NCI-H1436 (cell line): ENCODE measurements at places on chromosomes 2 and 18.

GRCh38 chr18:49177812-49178211 is 227.0 kb upstream of the SMAD7 start:
- DNase-seq, result no peak

DNA sequence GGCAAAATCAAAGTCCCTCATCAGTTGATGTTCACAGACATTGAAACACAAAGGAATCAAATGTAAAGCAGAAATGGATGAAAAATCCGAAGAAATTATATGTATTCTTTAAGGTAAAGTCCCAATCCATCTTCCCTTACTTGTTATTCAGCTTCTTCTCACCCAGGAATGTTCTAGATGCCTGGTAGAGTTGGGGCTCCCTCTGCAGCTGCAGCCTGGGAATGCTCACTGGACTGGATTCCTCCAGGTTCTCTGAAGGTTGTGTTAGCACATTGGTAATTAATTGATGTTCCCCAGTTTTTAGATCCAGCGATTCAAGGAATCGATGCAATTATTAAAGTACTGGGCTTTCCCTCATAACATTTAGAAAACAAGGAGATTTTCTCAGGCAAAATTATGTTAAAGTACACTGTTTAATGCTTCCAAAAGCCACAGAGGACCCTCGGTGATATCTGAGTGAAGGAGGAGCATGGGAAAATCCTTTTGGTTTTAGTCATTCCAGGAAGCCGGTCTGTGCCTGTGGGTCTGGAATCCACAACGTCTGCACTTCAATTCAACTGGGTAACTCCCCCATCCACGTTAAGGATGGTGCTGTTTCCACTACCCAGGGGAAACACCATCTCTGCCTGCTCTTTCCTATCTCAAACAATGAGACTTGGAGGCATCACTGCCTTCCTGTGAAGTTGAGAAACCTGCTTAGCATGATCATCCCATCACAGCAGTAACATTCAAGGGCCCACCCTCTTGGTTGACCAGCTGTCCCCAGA is 22.0 kb downstream of the NTSR2 start:
- DNase-seq, result no peak

DNA sequence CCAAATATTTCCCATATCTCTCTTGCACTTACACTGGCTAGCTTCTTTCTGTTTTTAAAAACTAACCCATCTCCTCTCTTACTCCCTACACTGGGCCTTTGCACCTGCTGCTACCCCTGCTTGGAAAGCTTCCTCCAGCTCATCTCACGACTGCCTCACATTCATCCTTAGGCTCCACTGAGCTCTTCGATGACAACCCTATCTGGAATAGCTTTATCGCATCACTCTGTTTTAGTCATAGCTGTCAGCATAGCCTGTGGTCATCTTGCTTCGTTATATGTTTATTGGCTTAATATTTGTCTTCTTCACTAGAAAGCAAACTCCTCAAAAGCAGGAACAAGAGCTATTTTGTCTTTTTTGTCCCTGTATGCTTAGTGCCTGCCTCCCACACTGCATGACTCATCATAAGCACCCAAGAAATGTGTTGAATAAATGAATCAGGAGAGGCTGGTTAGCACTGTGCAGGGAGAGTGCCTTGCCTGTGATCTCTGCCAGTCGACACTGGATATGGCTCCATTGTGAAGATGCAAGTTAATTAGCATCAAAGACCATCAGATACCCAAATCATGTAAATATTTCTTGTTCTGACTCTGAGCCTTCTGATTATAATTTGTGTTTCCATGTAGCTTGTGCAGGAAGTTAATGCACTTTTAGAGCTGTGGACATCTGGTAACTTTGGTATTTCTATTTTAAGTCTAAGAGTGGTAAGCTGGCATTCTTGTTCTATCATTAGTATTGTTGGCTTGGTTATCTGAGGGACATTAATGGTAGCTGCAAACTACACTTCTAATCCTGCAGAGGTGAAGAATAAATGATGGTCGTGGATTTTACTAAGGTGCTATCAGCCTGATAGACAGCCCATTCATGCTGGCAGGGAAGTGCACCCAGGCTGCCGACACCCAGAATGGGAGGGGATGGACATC is 10.3 kb upstream of the DYTN start:
- no peak for DNase-seq

GRCh38 chr2:232183279-232183678 is 195.3 kb upstream of the ALPP start:
- no peak for DNase-seq

- no peak for DNase-seq
Observed at GRCh38 chr2:220365023-220365422, 737.6 kb downstream of the SLC4A3 start.

- DNase-seq, result no peak
Observed at GRCh38 chr2:163990101-163990500, 254.3 kb upstream of the FIGN start.
